ENCODE measurements at places on chromosomes 4 and X.

- DNase-seq = no peak
Measured at GRCh38 chr4:123995936-123996335, 599.3 kb downstream of the SPRY1 start.

GRCh38 chr4:74260036-74260435 is 48.2 kb upstream of the EPGN start:
- DNase-seq = no peak

DNA sequence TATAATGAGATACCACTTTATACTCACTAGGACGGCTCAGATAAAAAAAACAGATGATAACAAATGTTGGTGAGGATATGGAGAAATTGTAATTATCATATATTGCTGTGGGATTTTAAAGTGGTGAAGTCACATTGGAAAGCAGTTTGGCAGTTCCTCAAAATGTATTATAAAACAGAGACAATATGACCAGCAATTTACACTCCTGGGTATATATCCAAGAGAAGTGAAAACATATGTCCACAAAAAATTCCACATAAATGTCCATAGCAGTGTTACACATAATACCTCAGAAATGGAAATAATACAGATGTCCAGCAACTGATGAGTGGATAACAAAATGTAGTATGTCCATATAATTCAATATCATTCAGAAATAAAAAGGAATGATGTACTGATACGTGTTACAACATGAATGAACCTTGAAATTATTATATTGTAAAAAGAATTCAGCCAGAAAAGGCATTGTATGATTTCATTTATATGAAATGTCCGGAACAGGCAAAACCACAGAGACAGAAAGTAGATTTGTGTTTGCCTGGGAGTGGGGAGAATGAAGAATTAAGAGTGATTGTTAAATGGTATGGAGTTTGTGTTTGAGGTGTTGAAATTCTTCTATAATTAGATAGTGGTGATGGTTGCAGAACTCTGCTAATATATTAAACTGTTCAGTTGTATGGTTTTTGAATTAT is 220.9 kb downstream of the SLC7A11 start:
- DNase-seq = no peak

GRCh38 chrX:11474576-11474975 is 181.4 kb downstream of the AMELX start:
- DNase-seq = no peak

GRCh38 chr4:24781999-24782745 is 13.2 kb upstream of the SOD3 start:
- DNase-seq = no peak

DNA sequence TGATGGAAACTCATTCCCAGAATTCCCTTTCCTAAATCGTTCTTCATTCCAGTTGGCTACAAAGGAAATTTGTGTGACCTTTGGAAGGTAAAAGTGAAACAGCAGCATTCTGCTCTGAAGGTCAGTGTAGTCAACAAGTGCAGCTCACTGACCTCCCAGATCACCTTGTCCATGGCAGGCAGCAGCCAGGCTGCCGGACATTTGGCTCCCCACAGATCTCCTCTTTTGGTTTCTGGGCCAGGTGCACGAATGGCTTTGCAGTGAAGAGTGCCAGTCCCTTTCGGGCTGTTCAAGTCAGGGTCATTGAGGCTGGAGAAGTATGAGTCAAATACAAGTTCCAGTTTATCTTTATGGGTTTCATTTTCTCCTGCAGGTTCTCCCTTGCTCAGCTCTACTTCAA is 14.3 kb downstream of the GPRIN3 start:
- no peak for DNase-seq

GRCh38 chr4:153466949-153467896 is 1.1 kb downstream of the TMEM131L start:
- DNase-seq = no peak

DNA sequence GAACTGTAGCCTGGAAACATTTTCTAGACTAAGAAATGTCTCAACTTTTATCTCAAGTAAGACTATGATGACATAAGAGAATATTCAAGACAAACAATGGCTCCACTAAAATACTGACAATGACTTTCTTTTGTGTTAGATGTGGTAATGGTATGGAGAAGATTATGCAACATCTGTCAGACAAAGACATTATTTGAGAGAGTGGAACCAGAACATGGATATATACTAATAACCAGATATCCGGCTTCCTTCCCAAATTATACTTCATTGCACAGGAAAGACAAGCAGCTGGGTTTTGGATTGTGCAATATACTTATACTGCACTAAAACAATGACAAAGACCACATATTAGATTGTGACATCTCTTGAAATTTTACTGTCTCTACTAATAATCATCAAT is 290.8 kb upstream of the GIMD1 start:
- DNase-seq = no peak

DNA sequence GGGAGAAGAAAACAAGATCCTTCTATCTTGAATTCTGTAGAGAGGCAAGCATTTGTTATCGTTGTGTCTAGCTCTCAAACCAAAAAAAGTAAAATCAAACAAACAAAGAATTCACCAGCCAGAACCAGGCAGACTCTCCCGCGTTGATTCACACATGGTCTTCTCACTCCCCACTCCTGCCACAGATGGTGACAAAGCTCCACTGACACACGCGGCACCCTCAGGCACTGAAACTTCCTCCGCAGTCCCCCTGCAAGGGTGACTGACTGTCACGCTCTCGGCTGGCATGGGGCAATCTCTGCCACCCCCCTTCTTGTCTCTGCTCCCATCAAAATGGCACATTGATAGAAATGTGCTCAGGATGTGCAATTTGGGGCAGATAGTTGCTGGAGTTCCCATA is 304.9 kb downstream of the DHX15 start:
- peak; percentile 56 for DNase-seq

DNA sequence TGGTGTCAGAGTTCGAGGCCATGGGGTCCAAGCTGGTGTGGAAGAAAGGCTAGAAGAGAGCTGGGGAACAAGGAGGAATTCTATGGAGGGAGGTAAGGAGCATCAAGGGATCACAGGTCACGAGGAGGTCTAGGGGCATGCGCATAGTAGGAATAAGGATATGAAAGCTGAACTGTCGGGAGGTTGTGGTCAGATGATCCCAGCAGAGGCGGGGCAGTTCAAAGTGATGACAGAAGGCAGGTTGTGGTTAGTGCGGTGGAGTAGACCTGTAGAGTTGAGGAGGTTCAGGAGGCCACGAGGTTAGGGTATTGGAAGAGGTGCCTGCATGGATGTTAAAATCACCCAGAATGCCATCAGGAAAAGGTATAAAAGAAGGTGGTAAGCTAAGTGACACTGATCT is 156.3 kb downstream of the TMEM164 start:
- DNase-seq = no peak

DNA sequence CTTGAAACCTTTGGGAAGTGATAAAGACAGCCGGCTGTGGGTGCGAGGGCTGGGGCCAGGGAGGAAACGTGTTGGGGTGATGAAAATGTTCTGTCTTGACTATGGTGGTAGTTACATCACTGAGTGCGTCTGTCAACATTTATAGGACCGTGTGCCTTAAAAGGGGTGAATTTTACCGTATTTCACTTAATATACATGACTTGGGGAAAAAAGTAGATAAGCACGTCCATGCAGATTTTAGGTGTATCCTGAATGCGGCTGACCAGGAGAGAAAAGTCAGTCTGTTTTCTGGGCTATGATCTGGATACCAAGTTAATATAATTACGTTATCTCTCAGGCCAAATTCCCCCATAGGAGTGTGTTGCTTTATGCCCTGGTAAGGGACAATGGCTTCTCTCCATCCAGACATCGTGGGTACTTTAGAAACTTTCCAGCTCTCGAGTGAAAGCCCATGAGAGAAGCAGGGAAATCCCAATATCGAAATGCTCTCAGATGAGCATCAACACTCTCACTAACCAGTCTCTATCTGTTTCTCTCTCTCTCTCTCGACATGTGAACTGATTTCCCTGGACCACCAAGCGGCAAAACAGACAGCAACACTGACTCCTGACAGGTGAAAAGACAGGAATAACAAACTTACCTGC is 71.5 kb downstream of the IRF2 start:
- DNase-seq = no peak

DNA sequence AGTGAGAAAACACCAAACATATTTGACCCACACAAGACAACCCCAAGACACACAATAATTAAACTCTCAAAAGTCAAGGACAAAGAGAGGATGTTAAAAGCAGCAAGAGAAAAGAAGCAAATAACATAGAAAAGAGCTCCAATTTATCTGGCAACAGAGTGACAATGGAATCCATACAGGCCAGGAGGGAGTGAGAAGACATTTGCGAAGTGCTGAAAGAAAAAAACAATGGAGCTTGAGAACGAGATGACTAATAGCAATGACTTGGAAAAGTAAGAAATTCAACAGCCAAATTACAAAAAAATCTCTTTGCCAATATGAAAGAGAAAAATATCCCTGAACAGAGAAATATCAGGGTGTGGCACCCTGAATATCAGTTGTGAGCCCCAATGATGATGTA is 61.6 kb downstream of the MAD2L1 start:
- DNase-seq = no peak

- DNase-seq = no peak
Measured at GRCh38 chr4:167079762-167080161, 154.5 kb downstream of the SPOCK3 start.

DNA sequence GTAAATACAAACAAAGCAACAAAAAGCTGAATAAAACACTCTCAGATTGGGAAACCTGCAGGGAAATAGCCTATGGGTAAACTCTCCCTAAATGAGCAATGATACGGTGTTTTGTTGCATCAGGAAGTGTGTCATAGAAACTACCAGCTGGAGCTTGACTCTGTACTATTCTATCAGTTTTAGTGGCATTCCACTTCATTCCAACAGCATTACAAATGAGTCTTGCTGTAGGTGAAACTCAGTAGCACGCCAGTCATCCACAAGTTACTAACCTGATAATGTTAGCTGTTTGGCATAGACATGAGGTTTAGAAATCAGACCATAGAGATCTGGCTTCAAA is 24.9 kb downstream of the FGFBP1 start:
- DNase-seq = no peak

- no peak for DNase-seq
Measured at GRCh38 chrX:139889760-139890159, 43.1 kb downstream of the ATP11C start.

- peak; percentile 88 for DNase-seq
Measured at GRCh38 chr4:162056990-162057389, 106.8 kb downstream of the FSTL5 start.

GRCh38 chr4:185654311-185654710 is 119.0 kb upstream of the PDLIM3 start:
- DNase-seq = peak; percentile 87

DNA sequence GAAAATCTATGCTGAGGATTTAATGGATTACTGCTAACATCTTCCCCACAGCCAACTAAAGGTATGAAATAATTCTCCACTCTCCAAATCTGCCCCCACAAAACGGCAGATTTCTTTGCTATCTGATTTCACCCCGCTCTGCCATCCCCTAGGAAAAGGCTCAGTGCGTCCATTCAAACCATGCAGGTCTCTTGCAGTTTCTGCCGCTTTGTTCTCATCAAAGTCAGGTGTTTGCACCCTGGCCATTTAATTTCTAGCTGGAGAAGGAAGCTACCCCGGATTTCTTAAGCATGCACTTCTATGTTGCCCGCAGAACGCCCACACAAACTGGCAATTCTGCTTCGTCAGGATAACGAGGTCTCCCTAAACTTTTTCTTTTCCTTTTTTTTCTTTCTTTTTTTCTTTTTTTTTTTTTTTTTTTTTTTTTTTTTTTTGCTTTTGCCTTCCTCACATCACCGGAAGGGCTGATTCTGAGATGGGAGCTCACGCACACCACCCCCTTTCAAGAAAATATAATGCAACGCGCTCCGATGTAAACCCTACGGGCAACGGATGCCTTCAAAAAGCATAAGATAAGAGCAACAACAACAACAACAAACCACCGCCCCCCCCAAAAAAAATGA is 3.3 kb downstream of the NLGN4X start:
- peak; percentile 42 for DNase-seq

- DNase-seq = peak; percentile 1
Measured at GRCh38 chr4:96630839-96631238, 790.9 kb downstream of the PDHA2 start.

DNA sequence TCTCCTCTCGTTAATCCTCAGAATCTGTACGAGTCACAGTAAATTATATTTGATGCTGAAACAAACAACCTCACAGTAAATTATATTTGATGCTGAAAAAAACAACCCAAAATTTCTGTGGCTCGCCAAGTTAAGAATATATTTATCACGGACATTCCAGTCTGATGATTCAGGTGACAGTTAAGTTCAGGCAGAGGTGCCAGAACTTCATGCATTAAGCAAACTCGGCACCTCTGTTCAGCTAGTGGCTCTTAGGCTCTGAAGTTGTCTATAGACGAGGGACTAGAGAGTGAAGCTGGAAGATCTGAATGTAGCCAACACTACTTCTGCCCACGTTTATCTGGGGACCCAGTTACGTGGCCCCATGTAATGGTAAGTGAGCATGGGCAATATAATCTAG is 132.2 kb upstream of the AGA start:
- DNase-seq = no peak

DNA sequence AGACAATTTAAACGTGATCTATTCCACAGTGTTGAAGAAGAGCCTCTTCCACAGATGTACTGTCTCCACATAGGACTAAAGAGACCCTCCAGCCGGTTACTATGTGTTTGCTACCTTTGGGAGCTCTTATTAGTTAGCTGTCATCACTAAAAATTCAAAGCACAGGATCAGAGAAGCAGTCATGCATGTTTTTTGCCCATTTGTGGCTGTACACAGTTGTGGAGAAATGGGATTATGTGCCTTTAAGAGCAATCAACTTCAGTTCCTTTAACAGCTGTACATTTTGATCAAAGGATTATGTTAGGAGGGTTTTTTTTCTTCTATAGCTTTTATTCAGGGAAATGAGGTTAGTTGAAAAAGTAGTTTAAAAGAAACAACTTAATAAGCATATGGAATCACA is 149.0 kb upstream of the SPOCK3 start:
- no peak for DNase-seq

DNA sequence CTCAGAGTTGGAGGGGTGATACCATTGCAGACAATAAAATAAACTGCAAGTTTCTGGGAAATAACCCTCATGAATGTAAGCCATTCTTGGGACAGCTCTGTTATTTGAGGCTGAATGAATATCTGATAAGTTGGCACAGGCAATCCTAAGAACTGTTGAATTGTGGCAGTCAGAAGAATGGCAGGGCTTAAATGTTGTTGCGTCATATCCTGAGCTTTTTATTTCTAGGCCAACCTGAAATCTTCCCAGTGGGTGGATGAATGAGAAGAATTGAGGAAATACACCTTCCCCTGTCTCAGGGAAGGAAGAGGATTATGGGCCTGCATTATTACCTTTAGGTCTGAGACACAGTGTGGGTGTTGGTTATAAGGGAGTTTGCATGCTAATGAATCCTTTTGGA is 64.4 kb upstream of the C4orf54 start:
- DNase-seq = no peak

- DNase-seq = no peak
Measured at GRCh38 chr4:80139671-80140070, 57.6 kb upstream of the PRDM8 start.
